ENCODE measurements at places on chromosomes 12 and 14. TPM values are rescaled to one million over a fixed set of nuclear protein-coding genes. Genes with fewer than 3 reads are reported as not detected.

- no peaks in the 10 kb centered on the region for H3K4me1 ChIP-seq
- H3K27me3 ChIP-seq = no peaks in the 10 kb centered on the region
- H3K27ac ChIP-seq = no peak overlapping the region
These were observed 16.3 kb downstream of the C2CD5 start for GRCh38 chr12:22527999-22528398.

SCNN1A gene
- 14.3 TPM for total RNA-seq

- H3K27ac ChIP-seq = peak overlapping the region; percentile 17
- no peaks in the 10 kb centered on the region for H3K4me1 ChIP-seq
- no peaks in the 10 kb centered on the region for H3K27me3 ChIP-seq
- no peak for DNase-seq
- H3K36me3 ChIP-seq = no peaks in the 10 kb centered on the region
These were observed 149.4 kb upstream of the PLEKHG7 start for GRCh38 chr12:92553389-92553788.

DNA sequence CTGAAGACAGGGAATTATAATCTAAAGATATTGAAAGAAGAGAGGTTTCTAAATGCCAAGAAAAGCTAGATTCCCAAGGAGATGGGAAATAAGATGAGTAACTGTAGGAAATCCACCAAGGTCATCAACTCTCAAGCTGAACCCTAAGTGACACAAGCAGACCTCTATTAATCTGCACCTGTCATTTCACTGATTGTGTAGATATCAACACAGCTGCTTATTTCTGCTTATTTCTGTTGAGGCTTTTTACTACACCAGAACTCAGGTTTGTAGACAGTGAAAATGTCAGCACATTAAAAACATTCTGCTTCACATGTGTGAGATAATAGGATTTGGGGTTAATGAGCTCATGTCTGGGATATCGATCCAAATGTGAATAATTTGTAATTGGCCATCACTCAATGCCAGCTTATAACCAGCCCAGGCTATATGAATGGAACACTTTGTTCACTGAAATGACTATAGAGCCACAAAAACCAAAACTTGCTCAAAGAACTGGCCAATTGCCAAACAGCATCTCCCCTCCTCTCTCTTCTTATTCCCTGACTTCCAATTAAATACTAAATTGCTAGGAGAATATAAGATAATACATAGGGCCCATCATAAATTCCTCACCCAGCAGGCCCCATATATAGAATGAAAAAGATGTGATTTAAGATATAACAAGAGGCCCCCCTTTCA lies 188.7 kb upstream of the ARID2 start:
- DNase-seq = no peak
- no peaks in the 10 kb centered on the region for H3K36me3 ChIP-seq
- H3K4me1 ChIP-seq = no peaks in the 10 kb centered on the region
- H3K27me3 ChIP-seq = no peaks in the 10 kb centered on the region
- no peak overlapping the region for H3K4me3 ChIP-seq
- no peak overlapping the region for H3K27ac ChIP-seq

DNA sequence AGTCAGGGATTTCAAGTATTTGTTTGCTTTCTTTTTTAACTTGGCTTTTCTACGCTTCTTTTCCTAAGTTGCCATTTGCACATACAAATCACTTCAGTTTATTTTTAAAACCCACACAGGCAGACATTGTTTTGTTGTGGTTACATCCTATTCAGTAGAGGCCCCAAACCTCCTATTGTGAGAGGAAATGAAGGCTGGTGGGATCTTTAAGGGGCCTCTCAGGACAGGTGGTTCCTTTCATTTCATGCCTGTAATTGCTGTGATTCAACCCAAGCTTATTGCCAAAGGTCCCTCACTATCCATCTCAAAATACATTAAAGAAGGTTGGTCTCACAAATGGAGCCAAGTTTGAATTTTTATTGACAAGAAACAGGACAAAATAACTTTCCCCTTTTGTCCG lies 257.1 kb downstream of the ADAMTS20 start:
- H3K27me3 ChIP-seq = no peaks in the 10 kb centered on the region
- no peak overlapping the region for H3K4me3 ChIP-seq
- no peaks in the 10 kb centered on the region for H3K36me3 ChIP-seq
- no peak for DNase-seq
- no peak overlapping the region for H3K27ac ChIP-seq

GRCh38 chr12:124694250-124694649 lies 126.8 kb upstream of the NCOR2 start:
- no peak overlapping the region for H3K27ac ChIP-seq
- H3K4me1 ChIP-seq = peaks cover 6% of the 10 kb centered on the region
- H3K27me3 ChIP-seq = no peaks in the 10 kb centered on the region

- H3K4me1 ChIP-seq = no peaks in the 10 kb centered on the region
- H3K27ac ChIP-seq = no peak overlapping the region
- DNase-seq = peak; percentile 5
- H3K36me3 ChIP-seq = no peaks in the 10 kb centered on the region
These were observed 9.2 kb upstream of the PLEKHG3 start for GRCh38 chr14:64695071-64695470.

SLC8A3 gene
- total RNA-seq = not detected

DNA sequence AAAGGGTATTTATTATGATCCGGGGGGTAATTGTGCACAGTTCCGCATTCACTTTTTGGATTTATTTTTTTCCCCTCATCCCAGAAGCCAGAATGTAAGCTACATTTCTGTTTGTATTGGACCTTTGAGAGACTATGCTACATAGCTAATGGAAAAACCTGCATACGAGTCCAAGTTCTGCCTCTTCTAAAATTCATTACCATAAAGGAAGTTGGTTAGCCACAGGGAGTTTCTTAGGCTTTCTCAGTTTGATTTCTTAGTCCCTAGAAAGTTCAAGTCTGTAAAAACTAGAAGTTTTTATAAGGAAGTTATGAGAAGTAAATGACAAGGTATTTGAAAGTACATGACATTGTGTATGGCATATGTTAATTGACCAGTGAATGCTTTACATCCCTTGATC lies 138.7 kb downstream of the PDE3A start:
- no peak overlapping the region for H3K4me3 ChIP-seq
- H3K4me1 ChIP-seq = peaks cover 28% of the 10 kb centered on the region
- no peak for DNase-seq
- peak overlapping the region; percentile 56 for H3K27ac ChIP-seq
- no peaks in the 10 kb centered on the region for H3K27me3 ChIP-seq

SRP54 gene
- 87.7 TPM for total RNA-seq

SSPN gene
- 56.3 TPM for total RNA-seq

PTPN21 gene
- 18.1 TPM for total RNA-seq

VSX2 gene
- total RNA-seq = not detected

- H3K27me3 ChIP-seq = no peaks in the 10 kb centered on the region
- H3K4me3 ChIP-seq = no peak overlapping the region
- no peak overlapping the region for H3K27ac ChIP-seq
These were observed 98.5 kb downstream of the ARID2 start for GRCh38 chr12:45827974-45828373.

AHNAK2 gene
- total RNA-seq = 35.5 TPM

DNA sequence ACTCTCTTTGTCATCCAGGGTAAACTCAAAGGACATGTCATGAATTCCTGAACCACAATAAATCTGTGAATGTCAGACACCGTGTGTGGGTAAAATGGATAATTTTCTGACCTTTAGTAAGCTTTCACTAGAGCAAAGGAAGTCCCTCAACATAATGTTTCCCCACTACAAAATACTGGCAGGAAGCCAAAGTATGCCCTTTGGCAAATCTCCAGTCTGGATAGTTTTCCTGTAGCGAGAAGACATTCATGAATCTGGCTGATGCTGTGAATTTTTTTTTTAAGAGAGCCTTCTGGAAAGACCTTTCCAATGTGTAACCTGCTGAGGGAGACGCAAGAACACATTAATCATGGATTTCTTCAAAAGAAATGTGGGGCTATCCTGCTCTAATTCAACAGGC lies 389.6 kb upstream of the DDHD1 start:
- H3K4me3 ChIP-seq = no peak overlapping the region
- no peak overlapping the region for H3K27ac ChIP-seq
- H3K36me3 ChIP-seq = no peaks in the 10 kb centered on the region
- H3K4me1 ChIP-seq = no peaks in the 10 kb centered on the region

DNA sequence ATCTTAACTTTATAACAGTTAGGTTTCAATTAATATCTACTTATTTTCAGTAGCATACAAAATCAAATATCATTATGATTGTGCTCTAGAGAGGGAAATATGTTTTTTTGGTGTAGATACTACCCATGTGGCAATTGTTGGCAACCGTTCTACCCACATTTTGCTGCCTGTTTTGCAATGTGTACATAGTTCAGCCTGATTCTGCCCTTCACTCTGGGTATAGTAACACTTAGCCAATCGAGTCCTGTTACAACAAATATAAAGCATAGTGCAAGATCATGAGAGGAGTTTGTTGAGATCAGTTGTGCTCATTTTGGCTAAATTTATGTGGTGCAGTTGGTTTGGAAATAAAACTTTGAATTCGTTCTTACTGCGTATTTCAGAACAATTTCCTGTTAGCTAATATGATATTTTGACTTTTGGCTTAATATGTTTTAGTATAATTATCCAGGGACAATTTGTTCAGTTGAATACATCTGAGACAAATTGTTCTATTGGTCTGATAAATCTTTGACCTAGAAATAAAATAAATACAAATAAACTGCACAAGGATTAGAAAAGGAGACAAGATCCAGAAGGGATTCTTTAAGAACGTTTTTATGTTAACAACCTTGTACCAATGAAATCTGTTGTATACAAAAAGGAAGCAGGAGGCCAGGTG lies 76.9 kb downstream of the ATF7IP start:
- H3K36me3 ChIP-seq = peaks cover 35% of the 10 kb centered on the region
- H3K4me3 ChIP-seq = no peak overlapping the region
- H3K4me1 ChIP-seq = peaks cover 8% of the 10 kb centered on the region
- no peaks in the 10 kb centered on the region for H3K27me3 ChIP-seq
- H3K27ac ChIP-seq = peak overlapping the region; percentile 74

DNA sequence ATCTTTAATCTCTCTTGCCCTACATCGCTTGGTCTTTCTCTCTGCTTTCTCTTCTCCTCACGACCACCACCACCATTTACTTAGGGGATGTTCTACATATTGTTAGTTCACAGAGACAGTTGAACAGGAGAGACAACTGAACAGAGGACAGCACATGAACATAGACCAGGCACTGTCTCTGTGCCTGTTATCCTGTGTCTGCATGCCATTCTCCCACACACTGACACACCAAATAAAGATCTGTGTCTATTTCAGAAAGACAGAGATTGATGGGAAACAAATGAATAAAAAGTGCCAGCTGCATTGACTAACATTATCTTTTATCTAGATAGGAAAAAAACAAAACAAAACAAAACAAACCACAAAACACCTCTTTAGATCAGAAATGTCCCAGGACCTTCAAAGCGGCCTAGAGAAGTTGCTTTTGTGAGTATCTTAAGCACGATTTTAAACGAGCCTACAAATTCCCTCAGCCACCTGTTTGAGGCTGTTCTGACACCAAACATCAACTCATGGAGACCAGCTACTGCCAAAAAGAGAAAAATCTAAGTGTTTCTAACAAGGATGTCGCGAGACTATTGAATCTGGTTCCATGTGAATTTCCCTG lies 77.6 kb upstream of the PARP11 start:
- no peak overlapping the region for H3K4me3 ChIP-seq
- no peaks in the 10 kb centered on the region for H3K27me3 ChIP-seq
- no peaks in the 10 kb centered on the region for H3K36me3 ChIP-seq
- H3K27ac ChIP-seq = no peak overlapping the region
- H3K4me1 ChIP-seq = no peaks in the 10 kb centered on the region

Measured in ascending aorta (tissue), 2 donors.